ENCODE measurements at places on chromosomes 3 and 15.

- no peak for DNase-seq
These were observed 118.0 kb downstream of the CACNA2D3 start for GRCh38 chr3:54240309-54240708.

- no peak for DNase-seq
These were observed 61.1 kb downstream of the ST6GAL1 start for GRCh38 chr3:186991470-186991869.

GRCh38 chr15:41660235-41661077, at the start of gene MGA:
TSS of gene MGA (plus strand) at chr15:41660405.
- DNase-seq, result peak; percentile 91

DNA sequence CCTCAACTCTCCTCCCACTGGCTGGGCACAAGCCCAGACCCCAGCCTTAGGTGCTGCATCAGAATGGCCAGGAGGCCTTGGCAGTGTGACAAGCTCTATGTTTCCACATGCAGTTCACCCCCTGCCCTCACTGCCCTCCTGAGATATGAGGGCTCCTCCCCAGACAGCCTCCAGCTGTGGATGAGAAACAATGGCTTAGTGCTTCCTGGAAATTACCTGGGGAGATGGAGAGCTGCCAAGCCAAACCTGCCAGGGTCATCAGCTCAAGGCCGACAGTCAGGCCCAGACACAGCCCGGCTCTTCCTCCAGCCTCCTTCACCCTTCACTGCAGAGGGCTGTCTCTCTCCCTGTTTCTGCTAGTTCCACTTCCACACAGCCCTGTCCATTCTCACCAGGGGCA, 76.3 kb downstream of the MYLK start:
- no peak for DNase-seq

DNA sequence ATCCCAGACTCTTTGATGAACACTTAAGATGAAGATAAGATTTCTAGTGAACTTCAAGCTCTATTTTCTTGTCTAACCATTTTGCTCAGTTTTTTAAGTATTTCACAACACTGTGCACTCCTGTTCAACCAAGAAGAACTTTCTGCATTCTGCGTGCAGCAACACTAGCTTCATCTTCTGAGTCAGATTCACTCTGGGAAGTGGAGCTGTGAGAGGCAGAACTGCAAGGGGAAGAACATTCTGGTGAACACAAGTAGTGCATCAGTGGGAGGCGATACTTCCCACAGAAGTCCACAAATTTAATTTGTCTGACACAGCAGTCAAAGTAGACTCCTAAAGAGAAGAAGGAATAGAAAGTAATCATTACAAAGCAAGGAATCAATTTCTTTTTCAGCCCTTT, 18.1 kb downstream of the LRRC58 start:
- DNase-seq, result no peak

DNA sequence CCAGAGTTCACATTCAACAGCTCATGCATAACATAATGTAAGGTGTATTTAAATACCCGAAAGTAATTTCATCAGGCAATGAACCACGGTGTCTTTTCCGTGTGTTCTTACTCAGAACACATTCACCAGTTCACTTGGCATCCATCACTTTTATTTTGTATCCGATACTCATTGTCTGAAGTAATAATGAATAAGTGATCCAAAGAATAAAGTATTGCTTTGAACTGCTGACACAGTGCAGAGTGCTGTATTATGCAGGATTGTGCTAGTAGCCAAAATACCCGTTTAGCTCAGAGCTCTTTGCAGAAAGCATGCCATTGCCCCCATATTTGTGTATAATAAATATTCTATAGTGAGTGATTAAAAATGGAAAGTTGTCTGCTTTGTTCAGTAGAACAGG, 460.9 kb upstream of the KCNMB2 start:
- DNase-seq, result no peak

DNA sequence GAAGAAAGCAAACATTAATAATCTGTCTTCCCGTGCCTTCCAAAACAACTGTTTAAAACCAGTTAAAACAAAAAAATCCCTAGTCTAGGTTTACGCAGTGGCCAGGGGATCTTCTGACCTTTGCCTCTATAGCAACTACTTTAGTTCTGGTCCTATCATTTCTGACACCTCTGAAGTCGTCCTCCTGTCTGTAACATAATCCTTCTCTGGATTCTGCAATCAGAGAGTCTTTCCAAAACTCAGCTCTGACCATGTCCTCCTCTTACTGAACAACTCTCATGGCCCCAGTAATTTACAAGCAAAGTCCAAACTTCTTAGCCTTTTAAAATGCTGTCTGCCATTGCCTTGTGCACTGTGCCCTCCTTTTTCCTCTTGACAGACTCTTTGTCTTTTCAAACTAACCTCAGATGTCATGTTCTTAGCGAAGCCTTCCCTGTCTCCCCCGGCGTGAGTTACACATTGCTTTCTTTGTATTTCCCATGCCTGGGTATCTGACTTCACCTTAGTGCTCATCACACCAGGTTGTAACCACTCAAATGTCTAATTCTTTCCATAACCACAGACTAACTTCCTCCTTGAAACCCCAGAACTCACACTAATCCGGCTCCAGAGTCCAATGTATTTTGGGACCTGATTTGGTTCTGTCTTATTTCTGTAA, 105.2 kb upstream of the BNIP2 start:
- no peak for DNase-seq

DNA sequence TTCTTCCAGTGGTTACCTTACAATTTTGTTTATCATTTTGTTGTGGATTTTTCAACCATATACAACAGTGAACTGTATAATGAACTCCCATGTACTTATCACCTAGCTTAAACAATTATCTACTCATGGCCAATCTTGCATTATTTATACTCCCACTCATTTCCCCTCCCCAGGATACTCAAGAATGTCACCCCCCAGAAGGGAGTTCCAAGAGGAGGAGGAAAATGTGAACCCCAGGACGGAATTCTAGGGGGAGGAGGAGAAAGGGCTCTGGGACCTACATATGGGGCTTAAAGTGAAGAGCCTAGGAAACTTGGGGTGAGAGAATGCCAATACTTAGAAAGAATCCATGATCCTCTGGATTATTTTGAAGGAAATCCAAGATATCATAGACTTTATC, 59.3 kb downstream of the TSC22D2 start:
- DNase-seq, result no peak

DNA sequence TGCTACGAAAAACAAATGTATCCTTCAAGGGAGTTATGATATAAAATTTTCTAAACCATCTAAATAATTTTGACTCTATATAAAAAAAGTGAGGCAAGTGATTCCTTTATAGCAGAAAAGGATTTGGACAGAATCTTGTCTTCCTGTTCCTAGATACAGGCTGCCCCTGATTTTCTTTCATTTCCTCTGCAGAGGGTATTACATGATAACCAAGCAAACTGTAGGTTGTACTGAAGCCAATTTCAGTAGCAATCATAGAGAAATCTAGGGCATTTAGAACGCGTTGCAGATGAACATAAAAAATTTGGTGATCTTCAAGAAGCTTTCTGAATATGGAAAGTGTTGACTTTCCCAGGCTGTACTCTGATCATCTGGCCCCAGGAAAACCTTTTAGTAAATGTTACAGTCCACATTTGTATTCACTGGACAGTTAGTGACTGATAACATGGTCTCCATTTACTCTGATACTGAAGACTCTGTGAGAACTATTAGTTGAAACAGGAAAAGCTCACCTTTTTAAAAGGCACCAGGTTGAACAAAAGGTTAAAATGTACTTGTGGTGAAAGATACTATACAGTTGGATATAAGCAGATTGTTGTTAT, 9.1 kb upstream of the UTS2B start:
- DNase-seq, result no peak

GRCh38 chr15:35519541-35520149, 26.3 kb downstream of the DPH6 start:
- DNase-seq, result peak; percentile 48

- DNase-seq, result no peak
These were observed 26.4 kb upstream of the RYR3 start for GRCh38 chr15:33284336-33284735.

GRCh38 chr3:185823078-185824044, 1.5 kb downstream of the IGF2BP2 start:
- DNase-seq, result no peak

DNA sequence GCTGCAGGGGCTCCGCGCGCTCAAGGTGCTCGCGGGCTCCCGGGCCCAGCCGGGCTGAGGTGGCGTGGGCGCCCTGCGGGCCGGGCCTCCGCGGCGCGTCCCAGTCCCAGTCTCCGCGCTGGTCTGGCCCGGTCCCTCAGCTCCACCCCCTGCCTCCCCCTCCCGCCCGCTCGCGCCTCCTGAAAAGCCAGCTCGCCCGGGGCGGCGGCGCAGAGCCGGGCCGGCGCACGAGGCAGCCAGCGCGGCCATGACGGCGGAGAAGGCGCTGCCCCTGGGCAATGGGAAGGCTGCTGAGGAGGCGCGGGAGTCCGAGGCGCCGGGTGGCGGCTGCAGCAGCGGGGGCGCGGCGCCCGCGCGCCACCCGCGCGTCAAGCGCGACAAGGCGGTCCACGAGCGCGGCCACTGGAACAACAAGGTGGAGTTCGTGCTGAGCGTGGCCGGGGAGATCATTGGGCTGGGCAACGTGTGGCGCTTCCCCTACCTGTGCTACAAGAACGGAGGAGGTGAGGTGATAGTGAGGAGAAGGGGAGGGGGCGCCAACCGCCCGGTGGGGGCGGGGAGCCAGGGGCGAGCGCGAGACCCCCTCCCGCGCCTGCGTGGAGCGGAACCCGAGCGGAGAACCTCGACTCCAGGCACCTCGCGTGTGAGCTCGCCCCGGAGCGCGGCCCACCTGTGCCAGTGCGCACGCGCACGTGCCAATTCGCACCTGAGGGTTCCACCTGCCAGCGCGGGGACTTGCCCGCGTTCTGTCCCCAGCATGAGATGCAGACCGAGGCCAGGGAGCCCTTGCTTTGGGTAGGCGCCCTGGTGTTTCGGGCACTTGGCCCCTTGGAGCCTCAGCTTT, at the start of gene SLC6A11:
SLC6A11 (plus strand) TSS at position 210 of the 844 bp plus-strand sequence; CDS start at position 248, 38 bp downstream.
- DNase-seq, result no peak

DNA sequence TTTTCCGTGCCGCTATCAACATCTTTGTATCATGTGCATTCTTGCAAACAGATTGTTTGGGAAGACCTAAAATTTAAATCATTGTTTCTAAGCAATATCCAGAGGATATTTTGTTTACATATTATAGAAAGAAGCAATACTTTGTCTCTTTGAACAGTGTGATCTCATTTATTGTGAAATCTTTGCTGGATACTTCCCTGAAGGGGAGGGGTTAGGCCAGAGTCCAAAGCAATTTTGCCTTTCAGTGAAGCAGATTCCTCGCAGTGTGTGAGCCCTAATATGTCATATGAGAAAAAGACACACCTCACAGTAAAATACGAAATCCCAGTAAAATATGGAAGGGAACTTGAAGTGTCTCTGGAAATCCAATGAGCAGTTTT, 158.7 kb upstream of the SLCO3A1 start:
- DNase-seq, result no peak

DNA sequence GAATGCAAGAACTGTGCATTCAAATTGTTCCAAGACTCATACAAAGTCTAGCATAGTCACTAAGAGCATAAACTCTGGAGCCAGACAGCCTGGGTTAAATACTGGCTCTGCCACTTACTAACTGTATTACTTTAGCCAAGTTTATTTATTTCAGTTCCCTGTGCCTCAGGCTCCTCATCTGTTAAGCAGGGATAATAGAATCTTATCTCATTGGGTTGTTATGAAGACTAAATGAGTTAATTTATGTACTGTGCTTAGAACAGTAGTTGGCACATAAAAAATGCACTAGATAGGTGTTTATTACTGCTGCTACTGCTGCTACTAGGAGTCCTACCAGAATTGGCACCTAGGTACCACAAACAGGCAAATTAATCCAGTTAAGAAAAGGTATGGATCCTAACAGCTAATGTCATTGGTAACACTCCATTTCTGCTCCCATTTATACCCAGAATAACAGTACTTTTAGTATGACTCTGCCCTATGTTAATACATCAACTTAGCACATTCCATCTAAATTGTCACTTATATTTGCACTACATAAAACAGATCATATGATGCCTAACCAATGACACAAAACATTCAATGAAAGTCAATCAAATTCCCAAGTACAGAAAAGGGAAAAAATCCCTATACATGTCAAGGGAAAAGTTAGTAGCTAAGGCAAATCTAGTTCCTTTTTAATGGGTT, 45.7 kb downstream of the GSK3B start:
- no peak for DNase-seq

- DNase-seq, result peak; percentile 82
These were observed 274.6 kb upstream of the ROPN1 start for GRCh38 chr3:124266487-124266886.

GRCh38 chr3:42498791-42499477, 3.5 kb upstream of the VIPR1 start:
- DNase-seq, result no peak

DNA sequence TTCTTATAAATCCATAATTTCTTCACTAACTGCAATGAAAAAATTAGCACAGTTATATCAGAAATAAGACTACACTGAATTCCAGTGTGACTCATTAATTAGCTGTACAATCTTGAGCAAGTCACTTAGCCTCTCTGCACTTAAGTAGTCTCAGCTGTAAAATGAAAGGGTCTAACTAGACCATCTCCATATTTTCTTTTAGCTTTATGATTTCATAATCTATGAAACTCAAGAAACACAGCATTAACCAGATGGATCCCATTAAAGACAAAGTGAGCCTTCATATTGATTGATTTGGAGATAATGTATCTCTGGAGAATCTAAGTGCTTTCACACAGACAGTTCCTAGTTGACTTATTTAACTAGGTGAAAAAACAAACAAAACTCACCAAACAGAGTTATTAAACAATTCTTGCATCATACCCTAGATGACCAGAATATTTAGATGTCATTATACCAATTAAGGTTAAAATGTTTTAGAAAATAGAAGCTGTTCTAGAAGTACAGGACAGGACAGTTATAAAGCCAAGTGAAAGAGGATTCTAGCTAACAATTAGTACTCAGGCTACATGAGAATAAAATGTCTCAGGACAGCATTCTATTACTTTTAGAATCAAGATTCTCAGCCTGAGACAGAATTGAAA, 11.2 kb downstream of the CSNK1G1 start:
- DNase-seq, result no peak

DNA sequence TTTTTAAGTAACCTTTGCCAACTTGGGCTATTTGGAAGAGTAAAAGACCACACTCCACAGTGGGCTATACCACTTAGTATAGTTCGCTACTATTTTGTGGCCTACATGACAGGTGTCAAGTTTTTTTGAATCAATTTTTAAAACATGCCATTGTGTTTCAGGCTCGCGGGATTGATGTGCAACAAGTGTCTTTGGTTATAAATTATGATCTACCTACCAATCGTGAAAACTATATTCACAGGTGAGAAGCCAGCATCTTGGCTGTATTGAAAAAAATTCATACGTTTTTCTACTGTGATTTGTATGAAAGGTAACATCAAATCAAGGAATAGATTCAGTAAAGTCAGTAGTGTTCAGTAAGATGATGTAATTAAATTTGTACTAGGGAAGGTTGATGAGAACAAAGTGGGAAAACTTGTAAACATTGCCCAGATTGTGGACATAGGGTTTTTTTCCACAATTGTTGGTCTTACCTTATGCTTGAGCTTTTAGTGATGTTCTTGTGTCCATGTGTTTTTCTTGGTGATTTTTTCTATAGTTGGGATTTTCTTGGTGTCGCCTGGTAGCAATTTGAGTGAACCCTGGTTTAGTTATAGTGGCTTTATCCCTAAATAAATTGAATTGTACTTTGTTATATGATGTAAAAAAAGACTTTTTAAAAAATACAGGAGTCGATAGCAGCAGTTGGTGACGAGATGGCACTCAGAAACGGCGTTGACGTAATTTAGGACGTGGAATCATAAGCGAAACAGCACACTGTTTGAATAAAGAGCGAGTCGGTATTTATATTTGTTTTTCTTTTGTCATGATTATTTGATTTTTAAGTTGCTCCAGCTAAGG, 4.5 kb downstream of the EIF4A2 start:
- DNase-seq, result no peak

Data from NCI-H1436 (cell line).